ENCODE measurements at places on chromosomes 2 and 18.

DNA sequence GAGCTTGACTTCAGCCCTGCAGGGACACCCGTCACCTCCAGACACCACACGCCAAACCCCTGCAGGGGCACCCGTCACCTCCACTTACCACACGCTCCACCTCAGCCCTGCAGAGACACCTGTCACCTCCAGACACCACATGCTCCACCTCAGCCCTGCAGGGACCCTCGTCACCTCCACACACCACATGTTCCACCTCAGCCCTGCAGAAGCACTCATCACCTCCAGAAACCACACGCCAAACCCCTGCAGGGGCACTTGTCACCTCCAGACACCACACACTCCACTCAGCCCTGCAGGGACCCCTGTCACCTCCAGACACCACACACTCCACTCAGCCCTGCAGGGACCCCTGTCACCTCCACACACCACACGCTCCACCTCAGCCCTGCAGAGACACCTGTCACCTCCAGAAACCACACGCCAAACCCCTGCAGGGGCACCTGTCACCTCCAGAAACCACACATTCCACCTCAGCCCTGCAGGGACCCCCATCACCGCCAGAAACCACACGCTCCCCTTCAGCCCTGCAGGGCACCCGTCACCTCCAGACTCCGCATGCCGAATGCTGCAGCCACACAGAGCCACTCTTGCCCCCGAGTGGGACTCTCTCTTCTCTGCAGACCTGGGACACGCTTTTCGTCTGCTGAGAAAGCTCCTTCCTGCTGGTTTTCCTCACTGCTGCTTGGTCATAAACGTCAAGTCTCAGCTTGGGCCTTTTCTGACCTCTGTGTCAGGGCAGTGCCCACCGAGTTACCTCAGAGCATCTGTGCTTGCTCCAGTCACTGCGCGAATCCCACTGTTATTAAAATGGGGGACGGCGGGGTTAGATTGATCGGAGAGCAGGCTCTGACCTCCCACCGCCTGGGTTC, 77.5 kb upstream of the SALL3 start:
- DNase-seq, result no peak

GRCh38 chr2:7620255-7620654, 703.0 kb downstream of the RNF144A start:
- no peak for DNase-seq

DNA sequence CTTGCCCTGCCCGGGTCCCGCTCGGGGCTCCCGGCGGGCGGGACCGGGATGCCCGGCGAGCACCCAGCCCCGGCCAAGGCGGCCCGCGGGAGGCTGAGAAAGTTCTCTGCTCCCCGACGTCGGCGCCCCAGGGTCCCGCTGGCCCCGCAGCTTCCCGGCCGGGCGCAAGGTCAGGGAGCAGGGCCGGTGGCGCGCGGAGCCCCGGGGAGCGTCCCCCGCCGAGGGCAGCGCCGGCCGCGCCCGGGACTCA, 331 bp downstream of the SERPINE2 start:
- DNase-seq, result no peak

DNA sequence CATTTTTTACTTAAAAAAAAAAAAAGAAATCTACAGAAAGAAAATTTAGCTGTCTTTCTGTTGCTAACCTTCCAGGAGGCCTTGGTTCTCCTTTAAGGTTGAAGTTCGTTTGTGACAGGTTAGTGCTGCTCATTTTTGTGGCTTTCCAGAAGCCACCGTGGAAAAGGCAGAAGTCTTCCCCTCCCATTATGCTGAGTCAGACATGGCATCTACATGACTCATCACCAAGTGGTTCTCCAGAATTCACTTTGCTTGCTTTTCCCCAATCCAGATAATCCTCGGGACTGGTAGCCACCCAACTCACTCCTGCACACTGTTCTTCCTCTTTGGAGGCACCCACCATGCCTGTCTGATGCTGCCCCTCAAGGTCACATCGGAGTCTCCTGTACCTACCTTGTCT, 228.7 kb downstream of the PIK3C3 start:
- DNase-seq, result no peak

DNA sequence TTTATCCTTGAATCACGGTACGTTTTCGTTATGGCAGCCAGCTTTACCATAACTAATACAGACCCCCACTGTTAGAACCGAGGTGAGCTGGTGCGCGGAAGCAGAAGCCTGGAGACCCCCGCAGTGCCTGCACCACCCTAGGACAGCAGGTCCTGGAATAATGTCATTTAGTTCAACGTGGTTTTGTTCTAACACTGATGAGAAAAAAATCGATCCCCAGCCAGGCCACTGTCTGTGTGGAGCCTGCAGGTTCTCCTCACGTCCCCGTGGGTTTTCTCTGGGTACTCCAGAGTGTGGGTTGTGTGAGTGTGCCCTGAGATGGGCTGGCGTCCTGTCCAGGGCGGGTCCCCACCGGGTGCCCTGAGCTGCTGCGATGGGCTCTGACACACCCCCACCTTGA, 69.9 kb upstream of the ST3GAL5 start:
- DNase-seq, result no peak

DNA sequence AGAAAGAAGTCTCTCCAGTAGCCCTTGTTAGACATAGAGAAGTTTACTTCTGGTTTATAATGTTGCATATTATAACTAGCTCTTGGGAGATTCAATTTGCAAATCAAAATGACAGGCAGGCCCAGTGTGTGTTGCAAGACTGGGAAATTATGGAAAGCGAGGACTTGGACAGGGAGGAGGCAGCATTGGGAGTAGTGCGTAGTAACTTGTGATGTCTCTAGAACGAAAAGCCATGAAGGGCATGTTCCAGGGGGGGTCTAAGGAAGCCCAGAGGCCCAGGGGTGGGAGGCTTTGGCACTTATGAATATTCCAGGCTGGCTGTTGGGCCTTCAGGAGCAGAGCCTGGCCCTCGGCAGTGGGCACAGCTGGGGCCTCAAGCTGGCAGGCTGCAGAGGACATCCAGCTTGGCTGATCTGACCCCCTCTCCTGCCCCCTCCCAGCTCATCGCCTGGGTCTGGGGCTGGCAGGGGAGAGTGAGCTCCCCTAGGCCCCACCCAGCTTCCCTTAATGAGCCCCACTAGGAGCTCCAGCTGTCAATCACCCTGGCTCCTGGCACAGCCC, 55.3 kb upstream of the TCF7L1 start:
- DNase-seq, result no peak

DNA sequence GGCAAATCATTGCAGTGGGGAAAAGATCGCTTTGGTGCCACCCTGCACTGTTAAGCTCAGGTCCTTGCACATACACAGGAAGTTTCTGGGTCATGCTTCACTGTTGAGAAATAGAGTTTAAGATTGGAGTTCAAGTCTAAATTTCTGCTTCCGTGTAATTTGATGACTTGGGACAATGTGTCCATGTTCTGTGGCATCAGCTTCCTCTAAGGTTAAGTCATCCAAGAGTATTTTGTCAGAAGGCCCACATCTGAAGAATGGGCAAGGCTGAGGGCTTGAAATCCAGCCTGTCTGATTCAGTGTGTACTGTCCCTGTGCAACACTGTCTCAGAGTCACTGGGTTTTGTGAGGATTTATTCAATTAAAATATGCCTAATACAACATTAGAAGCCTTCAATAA, 880.7 kb downstream of the SUCLG1 start:
- no peak for DNase-seq

DNA sequence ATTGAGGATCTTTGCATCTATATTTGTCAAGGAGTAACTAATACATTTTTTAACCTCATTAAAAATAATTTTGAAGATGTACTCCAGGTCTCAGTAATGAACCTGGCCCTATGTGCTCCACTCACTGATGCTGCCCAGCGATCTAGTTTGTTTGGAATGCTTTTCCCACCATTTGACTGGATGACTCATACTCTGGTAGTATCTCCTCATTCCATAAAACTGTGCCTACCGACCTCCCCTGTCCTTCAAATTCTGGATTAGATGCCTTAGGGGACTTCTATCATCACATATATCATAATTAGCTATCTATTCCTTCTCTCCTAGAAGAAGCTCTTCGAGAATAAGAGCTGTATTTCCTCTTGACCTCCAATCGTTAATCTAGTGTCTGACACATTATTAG, 83.8 kb downstream of the FAM117B start:
- DNase-seq, result no peak

- no peak for DNase-seq
Observed at GRCh38 chr18:6434481-6434880, 19.8 kb upstream of the L3MBTL4 start.

GRCh38 chr2:1091895-1092585, 141.4 kb downstream of the SNTG2 start:
- no peak for DNase-seq

GRCh38 chr2:165198181-165198580, 5.7 kb downstream of the SCN3A start:
- no peak for DNase-seq

- no peak for DNase-seq
Observed at GRCh38 chr2:50753234-50753633, 278.7 kb downstream of the NRXN1 start.

DNA sequence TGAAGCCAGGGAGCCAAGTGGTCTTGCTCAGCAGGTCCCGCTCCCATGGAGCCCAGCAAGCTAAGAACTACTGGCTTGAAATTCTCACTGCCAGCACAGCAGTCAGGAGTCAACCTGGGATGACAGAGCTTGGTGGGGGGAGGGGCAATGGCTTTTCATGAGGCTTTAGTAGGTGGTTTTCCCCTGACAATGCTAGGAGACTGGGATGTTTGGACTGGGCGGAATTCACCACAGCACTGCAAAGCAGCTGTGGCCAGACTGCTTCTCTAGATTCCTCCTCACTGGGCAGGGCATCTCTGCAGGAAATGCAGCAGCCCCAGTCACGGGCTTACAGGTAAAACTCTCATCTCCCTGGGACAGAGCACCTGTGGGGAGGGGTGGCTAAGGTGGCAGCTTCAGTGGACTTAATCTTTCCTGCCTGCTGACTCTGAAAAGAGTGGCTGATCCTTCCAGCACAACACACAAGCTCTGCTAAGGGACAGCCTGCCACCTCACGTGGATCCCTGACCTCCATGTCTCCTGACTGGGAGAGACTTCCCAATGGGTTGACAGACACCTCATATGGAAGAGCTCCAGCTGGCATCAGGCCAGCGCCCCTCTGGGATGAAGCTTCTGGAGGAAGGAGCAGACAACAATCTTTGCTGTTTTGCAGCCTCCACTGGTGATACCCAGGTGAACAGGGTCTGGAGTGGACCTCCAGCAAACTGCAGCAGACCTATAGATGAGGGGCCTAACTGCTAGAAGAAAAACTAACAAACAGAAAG, 349.7 kb upstream of the ST6GAL2 start:
- no peak for DNase-seq

- peak; percentile 99 for DNase-seq
Observed at GRCh38 chr2:70190418-70191243, at the start of gene C2orf42. Gene C2orf42, minus strand, starts transcription at chr2:70191019. Its CDS starts 9,034 bp downstream, at chr2:70181985.

- DNase-seq, result no peak
Observed at GRCh38 chr2:191029280-191029950, 15.4 kb upstream of the STAT1 start.

- DNase-seq, result no peak
Observed at GRCh38 chr2:120472891-120473309, 127.0 kb downstream of the INHBB start.

DNA sequence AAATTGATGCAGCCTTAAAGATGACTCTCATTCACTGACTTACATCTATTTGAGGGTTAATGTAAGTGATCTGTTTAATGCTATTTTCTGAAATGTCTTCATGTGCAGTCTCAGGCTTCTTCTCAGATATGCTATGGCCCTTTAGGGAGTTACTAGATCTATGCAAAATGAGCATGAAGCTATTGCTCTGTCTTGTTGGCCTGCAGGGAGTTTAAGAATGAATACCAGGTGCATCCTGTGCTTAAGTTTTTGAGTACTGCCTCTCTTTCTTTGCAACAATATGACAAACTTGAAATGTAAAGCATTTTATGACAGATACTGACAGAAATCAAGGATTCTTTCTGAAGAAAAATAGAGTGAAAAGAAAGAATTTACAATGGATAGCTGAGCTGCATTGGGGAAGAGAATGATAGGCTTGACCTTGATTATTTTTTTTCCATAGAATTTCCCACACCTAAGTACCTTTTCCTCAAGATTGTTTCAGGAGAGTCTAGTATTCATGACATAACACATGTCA, 1058.3 kb upstream of the TMEFF2 start:
- DNase-seq, result no peak

DNA sequence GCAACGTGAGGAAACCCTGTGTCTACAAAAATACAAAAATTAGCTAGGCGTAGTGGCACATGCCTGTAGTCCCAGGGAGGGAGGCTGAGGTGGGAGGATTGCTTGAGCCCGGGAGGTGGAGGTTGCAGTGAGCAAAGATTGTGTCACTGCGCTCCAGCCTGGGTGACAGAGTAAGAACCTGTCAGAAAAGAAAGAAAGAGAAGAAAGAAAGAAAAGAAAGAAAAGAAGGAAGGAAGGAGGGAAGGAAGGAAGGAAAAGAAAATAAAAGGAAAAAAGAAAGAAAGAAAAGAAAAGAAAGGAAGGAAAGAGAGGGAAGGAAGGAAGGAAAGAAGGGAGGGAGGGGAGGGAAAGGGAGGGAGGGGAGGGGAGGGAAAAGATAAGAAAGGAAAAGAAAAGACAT, 89.9 kb upstream of the HPCAL1 start:
- no peak for DNase-seq

DNA sequence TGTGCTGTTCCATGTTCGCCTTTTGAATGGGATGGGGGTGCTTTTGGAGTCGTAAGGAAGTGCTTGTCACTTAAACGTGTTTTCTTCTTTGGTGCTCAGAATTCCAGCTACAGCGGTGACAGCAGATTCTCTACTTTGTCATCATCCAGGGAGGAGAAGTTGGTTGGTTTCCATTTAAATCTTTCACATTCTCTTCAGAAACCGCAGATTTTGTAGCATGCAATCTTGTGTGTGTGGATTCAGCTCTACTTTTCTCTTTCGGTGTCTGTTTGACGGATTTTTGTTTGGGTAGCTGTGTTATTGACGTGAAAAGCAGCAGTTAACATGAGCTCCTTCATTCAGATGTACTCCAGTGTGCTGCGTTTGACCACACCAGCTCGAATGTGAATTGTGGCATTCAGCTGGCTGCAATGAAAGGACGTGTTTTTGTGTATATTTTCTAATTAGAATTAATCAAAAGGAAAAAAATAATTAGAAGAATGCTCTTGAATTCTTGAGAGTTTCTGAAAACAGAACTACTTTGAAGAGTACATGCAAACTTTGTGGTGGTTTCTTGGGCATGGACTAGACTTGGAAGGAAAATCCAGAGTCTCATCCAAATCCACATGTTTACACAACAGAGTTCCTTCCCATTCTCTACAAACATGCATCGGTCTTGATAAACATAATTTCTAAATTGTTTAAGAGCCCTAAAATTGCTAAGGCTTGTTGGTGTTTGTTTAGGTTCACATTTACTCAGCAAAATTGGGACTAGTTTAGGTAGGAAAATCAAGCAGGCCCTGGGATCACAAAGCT, 68.7 kb upstream of the RBM44 start:
- DNase-seq, result peak; percentile 25

DNA sequence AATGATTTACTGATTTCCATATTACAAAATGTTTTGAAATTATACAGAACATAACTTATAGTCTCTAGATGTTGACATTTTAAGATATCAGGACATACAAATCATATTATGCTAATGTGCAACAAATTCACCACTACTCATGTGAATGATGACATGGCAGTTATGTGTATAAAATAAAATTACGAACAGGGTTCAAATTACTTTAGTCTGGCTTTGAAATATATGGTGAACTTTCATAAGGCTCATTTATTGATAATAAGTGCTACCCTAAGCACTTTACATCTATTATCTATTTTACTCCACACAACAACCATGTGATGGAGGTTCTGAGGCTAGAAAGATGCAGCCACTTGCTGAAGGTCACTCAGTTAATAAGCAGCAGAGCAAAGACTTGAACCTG, 62.8 kb downstream of the PDE11A start:
- no peak for DNase-seq

- no peak for DNase-seq
Observed at GRCh38 chr2:59237311-59237710, 996.2 kb upstream of the FANCL start.

- DNase-seq, result peak; percentile 59
Observed at GRCh38 chr2:204770735-204771134, 225.5 kb downstream of the PARD3B start.
